ENCODE measurements at places on chromosomes 16 and 17.

DNA sequence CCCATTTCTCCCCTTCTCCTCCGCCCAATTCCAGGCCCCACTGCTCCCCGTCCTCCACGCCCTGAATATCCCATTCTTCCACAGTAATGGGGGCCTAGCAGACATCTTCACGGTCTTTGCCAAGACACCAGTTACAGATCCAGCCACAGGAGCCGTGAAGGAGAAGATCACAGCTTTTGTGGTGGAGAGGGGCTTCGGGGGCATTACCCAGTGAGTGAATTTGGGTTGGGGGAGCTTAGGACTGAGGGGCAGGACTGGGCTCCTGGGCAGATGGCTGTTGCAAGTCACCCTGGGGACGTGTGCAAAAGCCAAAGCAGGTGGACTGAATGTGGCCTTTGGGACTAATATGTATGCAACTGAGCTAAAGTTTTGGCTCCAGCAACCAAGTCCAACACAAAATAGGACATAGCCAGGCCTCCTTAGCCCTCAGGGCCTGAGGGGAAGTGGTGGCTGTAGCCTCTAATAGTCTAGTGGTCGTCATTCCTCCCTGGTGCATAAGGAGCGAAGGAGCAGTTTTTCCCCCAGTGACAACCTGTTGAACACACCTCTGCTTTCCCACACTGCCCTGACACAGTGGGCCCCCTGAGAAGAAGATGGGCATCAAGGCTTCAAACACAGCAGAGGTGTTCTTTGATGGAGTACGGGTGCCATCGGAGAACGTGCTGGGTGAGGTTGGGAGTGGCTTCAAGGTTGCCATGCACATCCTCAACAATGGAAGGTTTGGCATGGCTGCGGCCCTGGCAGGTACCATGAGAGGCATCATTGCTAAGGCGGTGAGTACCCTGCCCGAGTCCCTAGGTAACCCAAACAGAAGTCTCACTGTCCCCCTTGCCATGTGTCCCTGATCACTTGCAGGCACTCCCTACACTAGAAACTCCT, 2.6 kb downstream of the ACADVL start:
- no peak for DNase-seq

DNA sequence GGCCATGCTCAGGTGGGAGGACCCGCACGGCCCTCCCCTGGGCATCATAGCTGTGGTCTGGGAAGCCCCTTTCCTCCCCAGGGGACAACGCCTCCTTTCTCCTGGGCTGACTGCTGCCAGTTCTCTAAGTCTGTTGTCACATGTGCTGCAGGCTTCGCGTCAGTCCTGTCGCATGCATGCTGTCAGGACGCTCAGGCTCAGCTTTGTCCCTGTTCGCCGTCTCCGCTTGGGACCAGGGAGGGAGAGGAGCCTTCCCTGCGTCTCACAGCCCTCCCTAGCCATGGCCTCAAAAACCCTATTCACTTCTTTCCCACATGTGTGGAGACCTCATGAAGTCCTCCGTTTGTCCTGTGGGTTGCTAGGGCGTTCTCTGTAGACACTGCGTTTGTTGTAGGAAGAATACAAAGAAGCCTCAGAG, 21.4 kb downstream of the LDHD start:
- no peak for DNase-seq

DNA sequence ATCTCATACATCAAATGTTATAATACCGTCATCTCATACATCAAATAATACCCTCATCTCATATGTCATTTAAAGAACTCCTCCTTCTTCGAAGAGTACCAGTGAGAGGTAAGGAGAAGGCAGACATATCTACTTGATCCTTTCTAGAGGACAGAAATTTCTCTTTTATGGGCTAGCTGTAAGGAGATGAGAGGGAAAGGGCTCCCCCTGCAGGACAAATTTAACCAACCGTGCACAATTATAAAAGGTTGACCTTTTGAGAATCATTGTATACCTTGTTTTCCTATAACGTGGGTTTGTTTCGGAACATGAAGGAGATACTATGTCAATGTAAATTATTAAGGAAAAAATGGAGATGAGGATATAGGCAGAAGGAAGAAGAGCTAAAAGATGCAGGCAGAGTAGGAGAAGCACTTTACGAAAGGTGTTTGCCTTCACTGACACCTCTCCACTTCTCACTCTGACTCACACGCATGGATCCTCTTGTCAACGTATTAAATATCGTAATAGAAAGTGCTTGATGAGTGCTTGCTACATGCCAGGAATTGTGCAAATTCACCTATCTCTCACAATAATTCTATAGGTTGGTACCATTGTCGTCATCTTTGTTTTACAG, 465.9 kb upstream of the ERCC4 start:
- no peak for DNase-seq

- DNase-seq, result no peak
Measured at GRCh38 chr16:54703339-54703738, 227.3 kb upstream of the IRX5 start.

DNA sequence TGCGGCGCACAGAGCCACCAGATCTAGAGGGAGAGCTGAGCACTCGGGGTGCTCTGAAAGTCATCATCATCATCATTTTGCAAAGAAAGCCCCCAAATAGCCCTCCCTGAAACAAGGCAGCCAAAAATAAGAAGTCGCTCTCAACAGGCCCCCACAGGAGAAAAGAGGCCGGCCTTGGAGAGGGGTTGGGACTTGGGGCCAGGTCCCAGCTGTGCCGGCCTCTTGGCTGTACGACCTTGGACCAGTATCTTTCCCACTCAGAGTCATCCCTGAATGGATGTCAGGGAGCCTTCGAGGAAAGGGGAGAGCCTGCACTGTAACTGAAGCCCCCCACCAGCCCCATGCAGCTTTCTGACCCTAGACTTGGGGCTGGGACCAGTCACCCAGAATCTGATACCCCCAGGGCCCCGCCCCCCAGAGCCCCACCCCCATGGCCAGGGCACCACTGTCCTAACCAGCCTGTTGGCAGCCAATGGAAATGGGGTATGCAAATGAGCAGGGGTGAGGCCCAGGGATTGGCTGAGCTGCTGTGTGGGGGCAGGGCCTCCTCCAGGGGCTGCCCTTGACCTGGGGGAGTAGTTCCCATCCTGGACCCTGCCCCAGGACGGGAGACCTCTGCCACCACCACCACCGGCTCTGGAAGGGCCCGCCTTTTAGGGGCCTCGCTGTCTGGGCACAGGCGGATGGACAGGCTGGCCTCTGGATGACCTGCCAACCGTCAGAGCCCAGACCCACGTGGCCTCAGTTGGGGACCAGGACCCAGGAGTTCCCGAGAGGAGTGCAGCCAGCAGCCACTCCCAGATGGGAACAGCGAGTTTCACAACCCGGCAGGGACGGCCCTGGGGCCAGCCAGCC, 15.4 kb downstream of the ZFPM1 start:
- no peak for DNase-seq

- no peak for DNase-seq
Measured at GRCh38 chr16:20781697-20782096, 17.9 kb downstream of the ACSM3 start.

GRCh38 chr17:79534851-79535727, 75.8 kb downstream of the RBFOX3 start:
- DNase-seq, result no peak

DNA sequence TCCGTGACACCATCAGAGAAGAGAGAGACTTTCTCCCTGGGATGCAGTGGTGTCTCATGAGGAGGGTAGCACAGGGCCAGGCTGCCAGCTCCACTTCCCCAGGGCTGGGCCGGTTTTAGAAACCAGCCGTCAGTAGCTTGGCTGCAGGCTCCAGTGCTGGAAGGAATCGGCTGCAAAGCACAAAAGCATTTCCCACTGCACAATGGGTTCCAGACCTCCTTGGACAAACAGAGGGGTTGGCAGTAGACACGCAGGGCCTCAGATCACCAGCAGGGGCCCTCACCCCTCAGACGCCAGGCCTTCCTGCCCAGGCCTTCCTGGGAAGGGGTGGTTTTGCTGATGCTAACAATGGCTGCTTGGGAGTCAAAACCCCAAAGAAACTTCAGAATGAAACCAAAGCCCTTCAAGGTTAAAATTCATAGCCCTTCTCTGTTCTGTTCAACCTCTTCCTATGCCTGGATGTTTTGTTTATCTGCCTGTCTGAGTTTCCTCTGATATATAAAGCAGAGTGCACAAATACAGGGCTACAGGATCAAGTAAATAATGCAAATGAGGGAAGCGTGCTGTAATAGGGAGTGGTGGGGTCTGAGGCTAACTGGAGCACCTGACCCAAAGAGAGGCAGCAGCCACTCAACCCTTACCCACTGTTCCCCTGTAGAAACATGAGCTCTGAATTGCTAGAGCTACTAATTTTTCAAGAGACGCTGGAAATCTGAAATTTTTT, 26.2 kb downstream of the TEKT5 start:
- no peak for DNase-seq

DNA sequence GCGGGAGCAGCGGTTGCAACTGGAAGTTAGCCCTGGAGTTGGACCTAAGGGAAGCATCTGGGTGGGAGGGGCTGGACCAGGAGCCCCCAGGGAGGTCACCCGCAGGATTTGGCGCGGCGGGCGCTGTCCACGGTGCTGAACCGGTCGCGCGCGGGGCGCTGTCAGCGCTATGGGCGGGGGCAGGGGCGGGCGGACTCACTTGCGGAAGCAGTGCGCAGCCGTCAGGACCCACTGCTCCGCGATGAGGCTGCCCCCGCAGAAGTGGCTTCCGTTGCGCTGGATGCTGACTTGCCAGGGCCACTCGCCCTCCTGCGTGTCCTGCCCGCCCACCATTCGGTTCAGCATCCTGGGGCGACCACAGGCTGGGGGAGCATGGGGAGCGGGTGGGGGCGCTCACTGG, 4.5 kb downstream of the PRSS27 start:
- no peak for DNase-seq

DNA sequence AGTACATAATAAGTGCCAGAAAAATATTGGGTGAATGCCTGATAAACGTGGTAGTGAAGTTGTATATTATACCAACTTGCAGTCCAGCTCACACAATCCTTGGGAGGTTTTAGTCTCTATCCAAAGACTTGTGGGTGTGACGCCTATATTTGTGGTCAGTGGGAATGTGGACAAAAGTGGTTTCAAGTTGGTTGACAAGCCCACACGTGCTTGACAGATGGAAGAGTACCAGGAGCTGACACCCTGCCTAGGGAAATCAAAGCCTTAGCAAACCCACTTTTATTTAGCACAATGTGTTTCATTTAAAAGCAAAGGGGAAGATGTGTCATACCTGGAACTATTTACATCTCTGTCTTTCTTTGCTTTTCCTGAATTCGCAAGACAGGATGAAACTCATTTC, 79.0 kb downstream of the CA10 start:
- DNase-seq, result no peak

GRCh38 chr16:3599922-3600321, 11.5 kb downstream of the SLX4 start:
- DNase-seq, result no peak

DNA sequence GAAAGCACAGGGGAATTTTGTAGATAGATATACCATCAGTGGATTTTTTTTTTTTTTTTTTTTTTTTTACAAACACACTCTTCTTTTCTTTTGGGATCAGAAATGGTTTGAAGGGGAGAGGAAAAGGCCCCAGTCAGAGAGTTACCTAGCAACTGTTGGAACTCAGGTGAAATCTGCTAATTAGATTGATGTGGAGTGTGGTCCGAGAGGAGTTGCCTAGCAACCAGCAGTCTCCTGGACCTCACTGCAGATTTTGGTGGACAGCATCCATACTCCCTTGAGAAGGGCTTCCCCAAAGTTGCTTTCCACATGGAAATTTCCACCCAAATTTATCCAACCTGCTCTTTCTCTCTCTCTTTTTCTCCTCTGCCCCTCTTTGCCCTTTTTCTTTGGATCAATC, 165.4 kb downstream of the UTP18 start:
- no peak for DNase-seq

DNA sequence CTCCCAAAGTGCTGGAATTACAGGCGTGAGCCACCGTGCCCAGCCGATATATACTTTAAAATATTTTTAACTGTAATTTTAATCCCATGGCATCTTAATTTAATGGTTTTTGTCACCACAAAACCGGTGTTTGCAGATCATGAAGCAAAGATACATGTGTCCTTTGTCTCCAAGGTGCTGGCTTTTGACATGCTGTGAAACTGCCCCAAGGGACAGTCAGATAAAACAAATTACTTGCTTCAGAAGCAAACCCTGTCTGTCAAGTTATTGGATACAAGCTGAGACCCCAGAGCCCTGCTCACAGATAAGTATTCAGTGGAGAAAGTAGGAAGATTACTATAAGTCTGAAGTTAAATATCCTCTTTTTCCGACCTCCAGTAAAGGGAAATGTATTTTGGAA, 39.8 kb downstream of the ARL4D start:
- DNase-seq, result no peak

DNA sequence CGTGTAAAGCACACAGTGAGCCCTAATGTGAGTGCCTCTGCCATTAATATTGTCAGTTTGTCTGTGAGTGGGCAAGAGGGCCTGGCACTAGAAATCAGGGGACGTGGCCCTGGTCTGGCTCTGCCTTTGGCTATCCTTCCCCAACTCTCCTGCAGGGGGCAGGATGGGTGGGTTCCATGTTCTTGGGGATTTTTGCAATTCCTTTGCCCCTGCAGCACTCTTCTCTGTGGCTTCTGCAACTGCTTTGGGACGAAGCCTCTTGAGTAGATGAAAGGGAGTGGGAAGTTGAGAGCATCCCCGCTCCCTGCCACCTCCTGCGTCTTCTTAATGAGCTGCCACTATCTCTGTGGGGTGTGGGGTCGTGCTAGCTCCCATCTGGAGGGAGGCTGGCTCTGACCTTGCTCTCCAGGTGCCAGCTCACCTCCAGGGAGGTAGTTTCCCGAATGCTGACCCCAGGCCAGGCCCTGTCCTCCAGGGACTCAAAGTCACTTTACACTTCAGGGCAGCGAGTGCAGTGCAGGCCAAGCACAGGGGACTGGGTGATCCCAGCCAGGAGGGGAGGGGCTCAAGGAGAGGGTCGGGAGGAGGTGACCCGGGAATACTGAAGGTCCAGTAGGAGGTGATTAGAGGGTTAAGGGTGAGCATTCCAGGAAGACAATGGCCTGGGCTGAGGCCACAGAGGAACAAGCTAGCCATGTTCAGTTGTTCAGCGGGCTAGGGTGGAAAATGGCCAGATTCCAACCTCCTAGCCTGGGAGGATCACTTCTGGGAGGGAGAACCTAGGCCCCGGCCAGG, 121.0 kb upstream of the NLRP1 start:
- DNase-seq, result no peak

DNA sequence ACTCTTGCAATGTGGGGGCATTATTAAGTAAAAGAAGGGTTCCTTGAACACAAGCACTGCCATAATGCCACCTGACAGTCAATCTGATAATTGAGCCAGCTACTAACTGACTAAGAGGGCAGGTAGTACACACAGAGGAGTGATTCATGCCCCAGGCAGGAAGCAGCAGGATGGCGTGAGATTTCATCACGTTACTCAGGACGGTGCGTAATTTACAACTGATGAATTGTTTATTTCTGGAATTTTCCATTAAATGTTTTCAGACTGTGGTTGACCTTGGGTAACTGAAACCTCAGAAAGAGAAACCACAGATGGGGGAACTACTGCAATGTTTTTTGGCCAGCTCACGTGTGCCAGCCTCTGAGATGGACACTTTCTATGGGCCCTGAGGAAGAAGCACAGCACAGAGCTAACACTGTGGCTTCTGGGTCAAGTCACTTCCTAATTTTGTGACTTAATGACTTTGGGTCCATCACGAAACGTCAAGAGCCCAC, 46.7 kb downstream of the C17orf67 start:
- DNase-seq, result no peak

All from ascending aorta (tissue), 2 donors.